ENCODE measurements at places on chromosomes 11 and 22.

DNA sequence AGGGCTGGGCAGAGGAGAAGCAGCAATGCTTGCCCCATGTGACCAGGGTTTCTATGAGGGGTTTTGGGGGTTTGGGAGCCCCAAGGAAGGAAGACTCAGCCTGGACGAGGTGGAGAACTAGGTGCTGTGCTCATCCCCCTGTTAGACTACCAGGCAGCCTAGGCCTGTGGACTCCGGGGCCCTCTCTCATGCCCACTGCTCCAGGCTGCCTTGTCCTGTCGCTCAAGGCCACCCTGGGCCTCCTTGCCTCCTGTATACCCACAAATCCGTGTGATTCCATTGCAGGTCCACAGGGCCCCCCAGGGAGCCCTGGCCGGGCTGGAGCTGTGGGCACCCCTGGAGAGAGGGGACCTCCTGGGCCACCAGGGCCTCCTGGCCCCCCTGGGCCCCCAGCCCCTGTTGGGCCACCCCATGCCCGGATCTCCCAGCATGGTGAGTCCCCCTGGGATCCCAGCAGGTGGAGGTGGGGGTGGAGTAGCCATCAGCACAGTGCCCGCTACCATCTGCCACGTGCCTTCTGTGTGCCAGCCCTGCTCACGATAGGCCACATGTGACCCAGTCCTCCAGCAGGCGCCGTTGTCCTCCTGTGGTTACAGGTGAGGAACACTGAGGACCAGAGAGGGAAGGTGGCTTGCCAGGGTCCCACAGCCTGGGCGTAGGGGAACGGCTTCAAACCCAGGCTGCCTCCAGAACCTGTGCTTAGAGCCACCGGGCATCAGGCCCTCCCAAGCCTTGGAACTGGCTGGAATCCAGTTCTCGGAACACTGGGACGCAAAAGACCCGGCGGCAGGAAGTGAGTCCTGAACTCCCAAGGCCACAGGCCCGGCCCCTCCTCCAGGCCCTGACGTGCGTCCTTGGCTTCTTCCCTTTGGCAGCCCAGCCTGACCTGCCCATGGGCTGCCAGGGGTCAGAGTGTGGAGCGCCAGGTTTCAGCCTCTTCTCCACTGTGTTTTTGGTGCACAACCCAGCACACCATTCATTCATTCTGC, 26.6 kb downstream of the EMID1 start:
- no peak for DNase-seq

DNA sequence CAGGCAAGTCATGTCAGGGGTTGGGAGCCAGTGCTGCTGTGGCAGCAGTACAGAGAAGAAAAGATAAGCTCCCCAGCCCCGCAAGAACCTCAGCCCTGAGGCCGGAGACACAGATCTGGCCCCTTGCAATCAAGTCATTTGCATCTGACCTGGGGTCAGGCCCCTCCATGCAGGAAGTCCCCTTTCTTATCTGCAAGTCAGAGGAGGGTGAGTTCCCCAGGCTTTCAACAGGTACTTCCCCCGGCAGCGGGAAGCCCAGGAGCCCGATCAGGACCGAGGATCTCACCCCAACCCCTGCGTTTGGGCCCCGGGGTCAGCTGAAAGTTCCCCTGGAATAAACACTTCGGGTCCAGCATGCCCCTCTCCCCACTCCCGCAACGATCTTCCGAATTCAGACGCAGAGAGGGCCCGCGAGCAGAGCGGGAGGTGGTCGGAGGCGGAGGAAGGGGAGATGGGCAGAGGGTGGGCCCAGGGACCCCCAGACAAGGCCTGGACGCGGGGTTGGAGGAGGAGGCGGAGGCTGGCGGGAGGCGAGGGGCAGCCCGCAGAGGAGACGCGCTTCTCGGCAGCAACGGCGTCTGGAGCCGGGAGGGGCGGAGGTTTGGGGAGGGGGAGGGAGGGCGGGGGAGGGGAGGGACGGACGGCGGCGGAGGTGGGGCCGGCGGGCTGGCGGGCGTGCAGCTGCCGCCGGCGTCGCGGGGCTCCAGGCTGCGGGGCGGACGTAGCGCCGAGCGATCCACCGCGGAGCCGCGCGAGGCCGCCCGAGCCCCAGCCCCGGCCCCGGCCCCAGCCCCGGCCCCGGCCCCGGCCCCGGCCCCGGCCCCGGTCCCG, at the start of gene TSPAN18:
TSS of gene TSPAN18 (plus strand) at position 680 of the 831 bp plus-strand sequence. CDS start 179,455 bp downstream, outside the sequence.
- peak; percentile 12 for DNase-seq

DNA sequence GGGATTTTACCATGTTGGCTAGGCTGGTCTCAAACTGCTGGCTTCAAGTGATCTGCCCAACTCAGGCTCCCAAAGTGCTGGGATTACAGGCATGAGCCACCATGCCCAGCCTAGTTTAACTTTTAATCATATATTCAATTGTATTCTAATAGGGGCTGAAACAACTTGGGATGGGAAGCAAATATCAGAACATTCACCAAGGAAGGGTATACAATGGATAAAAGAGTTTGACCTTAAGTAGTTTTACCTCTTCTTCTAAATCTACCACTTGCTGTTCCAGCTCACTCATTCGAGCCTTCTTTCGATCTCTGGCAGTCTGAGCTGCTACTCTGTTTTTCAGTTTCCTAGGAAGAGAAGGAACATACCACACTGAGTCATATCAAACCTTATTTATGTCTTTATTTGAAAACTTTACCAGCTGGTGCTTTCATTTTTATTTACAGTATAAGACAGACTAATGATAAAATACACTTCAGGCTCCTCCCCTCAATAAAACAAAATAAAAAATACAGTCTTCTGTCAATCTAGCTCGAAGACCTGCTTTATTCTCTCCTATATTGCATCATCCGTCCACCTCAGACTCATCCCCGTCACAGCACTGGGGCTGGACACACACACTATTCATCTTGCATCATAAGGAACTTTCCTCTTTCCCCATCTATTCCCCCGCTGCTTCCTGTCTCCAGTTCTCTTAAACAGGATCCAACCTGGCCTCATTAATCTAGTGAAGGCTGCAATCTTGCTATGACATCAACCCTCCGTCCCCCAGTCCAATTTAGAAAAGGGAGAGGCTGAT, 1.4 kb downstream of the XBP1 start:
- DNase-seq = no peak

GRCh38 chr11:10488934-10489691, 34.0 kb downstream of the AMPD3 start:
- no peak for DNase-seq

DNA sequence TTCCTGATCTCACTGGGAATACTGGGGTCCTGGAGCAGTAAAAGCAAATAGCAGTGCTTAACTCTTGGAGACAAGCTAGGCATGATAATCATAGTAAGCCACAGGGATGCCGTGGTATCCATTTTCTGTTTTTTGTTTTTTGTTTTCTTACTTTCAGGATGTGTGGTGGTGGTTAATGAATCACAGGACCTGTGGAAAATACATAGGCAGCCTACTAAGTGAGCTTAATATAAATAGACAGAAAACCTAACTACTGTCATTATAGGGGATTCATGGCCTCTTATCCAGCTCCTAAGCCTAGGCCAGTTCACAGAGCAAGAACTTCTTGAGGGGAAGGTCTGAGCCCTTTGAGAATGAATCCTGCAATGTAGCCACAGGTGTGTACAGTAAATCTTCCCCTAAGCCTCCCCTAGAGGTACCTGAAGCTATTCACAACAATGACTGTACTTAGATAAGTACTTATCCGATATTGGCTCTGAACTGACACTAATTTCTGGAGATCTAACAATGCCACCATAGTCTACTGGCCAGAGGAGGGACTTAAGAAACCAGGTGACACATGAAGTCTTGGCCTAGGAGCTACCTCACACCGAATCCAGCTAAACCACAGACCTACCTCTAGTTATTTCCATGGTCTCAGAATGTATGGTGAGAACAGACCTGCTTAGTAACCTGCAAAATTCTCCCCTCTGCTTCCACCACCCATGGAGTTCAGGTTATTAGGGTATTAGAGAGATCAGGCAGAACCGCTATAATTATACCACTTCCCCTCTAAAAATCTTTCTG, 83.6 kb downstream of the ENTHD1 start:
- DNase-seq = no peak

- no peak for DNase-seq
These were observed 937 bp downstream of the TRPT1 start for GRCh38 chr11:64224891-64225607.

DNA sequence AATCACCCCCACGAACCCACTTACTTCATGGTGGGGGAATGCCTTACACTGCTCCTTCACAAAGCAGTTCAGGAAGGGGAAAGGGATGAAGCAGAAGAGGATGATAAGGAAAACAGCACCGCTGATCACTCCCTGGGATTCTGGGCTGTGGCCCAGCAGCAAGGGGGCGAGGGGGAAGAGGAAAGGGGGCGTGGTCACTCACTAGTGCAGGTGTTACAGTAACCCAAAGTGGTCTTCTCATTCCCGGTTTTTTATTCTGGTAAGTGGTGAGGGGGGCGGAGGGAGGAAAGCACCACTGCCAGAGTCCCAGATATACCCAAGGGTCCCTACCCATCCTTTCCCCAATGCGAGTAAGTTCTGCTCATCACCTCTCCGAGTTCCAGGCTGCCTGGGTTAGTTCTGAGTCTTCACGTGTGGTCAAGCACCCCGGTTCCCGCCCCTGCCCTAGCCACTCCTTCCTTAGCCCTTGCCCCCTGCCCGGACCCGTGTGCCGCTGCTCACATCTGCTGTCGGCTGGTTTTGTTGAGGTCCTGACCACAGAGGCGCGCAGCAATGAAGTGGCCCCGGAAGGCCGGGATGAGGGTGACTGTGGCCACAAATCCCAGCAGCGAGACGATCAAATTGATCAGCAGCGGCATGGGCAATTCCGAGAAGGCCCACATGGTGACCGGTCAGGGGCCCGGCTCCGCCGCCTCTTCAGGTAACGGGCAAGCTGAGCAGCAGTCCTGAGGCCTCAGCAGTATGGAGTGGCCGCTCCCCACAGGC, 477 bp downstream of the DPAGT1 start:
- peak; percentile 35 for DNase-seq

DNA sequence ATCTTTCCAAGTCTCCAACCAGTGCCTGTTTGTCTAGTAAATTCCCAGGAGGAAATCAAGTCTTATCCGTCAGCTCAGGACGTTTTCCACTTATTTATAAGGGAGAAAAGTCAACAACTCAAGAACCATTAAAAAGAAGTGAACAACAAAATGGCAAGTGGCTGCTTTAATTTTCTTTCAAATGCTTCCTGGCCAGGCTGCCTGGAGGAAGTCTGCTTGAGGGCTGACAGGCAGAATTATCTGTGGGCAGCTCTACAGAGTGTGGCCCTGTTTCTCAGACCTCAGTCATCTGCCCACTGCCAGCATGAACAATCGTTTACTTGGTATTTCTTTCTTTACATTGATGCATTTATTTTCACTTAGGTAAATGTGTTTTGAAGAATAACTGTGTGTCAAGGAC, 281.9 kb upstream of the ISX start:
- DNase-seq = no peak

DNA sequence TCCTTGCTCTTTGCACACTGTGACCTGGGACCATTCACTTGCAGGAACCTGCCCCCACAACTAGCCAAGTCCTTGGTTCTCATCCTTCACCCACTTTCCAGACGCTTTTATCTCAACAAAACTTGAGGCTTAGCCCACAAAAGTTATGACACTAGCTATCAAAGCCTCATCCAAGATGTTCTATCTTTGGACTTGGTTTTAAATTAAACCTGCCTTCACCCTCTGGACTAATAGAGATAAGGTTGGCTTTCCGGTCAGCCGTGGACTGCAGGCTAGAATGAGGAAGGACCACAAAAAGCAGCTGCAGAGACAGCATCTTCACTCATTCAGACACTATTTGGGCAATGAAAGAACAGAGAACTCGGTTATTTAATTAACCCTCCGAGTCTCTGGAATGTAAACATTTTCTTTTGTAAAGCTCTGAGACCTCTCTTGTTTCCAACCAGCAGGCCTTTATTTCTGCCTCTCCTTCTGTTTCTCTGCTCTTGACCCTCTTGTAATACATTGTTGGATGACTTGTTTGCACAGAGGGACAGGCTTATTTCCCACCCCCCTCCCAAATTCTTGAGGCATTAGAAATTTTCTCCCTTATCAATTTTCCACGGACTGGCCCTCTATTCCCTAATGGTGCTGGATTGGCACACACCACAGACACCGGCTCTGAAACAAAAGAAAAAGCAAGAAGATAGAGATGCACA, 41.4 kb downstream of the ARL14EP start:
- no peak for DNase-seq

- no peak for DNase-seq
These were observed 1293.9 kb downstream of the JRKL start for GRCh38 chr11:97683733-97684132.

- no peak for DNase-seq
These were observed 34.0 kb upstream of the MMP13 start for GRCh38 chr11:102989379-102990047.

- DNase-seq = no peak
These were observed 68.1 kb downstream of the PDE2A start for GRCh38 chr11:72605973-72606747.

- no peak for DNase-seq
These were observed 56.0 kb downstream of the ACER3 start for GRCh38 chr11:76916712-76917111.

GRCh38 chr11:2342981-2343380, 34.1 kb upstream of the CD81 start:
- DNase-seq = no peak

DNA sequence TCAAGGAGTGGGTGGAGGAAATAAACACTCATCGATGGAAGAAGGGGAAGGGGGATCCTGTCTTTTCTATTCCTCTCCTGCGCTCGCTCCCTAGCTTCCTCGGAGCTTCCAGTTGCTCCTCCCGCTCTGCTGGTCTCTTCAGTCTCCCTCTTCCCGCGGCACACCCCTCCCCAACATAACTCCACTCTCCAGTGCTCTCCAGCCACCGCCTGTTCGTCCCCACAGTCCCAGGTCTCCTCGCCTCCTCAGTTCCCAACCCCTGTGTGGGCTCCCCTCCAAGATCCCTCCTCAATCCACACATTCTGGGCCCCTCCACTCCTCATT, 438 bp downstream of the ZW10 start:
- no peak for DNase-seq

GRCh38 chr11:72410956-72411355, 23.4 kb downstream of the CLPB start:
- DNase-seq = no peak

DNA sequence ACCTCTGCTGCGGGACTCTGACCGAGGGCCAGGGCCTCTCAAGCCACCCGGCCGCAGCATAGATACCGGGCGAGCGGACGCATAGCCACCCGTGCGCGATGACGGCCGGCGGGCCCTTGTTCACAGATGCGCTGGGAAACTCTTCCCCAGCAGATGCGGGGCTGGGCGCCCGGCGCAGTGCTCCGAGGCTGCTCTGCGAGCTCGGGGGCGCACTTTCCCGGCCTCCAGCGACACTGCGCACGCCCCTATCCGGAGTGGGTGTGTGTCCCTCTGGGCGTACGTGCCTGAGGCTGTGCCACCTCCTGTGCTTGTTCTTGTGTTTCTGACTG, 104.7 kb upstream of the E2F8 start:
- DNase-seq = no peak

- DNase-seq = no peak
These were observed 6.2 kb downstream of the B3GAT1 start for GRCh38 chr11:134405841-134406240.

- no peak for DNase-seq
These were observed 13.8 kb downstream of the USP2 start for GRCh38 chr11:119367661-119368120.

Measured in activated CD4-positive, alpha-beta T cell treated with anti-CD3 and anti-CD28 coated beads, Interleukin-2, amount 10 ng/mL, durations not matched to agents 7 days and 5 days (primary cell).